Right renal pelvis (tissue), 4 donors: ENCODE measurements at places on chromosomes 2 and 18. TPM values are rescaled to one million over a fixed set of nuclear protein-coding genes. Genes with fewer than 3 reads are reported as not detected.
A peak's percentile ranks its signal among the peaks of the same experiment; 100 is the strongest.

- no peak for DNase-seq
These were observed 189.1 kb downstream of the TCF4 start for GRCh38 chr18:55398858-55399257.

DNA sequence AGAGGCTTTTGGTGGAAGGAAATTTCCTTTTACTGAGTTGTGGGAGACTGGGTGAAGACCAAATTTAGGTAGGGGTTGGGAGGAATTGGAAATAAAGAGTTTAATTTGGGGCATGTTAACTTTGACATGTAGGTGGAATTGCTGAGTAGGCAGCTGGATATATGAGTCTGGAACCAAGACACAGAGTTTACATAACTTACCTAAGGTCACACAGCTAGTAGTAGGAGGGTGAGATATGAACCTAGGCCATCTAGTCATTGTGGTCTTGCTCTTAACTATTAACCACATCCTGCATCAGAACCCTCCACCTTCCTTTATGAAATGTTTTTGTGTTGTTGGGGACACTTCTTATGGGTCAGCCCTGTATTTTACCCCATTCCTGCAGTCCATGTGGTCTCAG, 113.1 kb downstream of the ICOS start:
- no peak for DNase-seq

DNA sequence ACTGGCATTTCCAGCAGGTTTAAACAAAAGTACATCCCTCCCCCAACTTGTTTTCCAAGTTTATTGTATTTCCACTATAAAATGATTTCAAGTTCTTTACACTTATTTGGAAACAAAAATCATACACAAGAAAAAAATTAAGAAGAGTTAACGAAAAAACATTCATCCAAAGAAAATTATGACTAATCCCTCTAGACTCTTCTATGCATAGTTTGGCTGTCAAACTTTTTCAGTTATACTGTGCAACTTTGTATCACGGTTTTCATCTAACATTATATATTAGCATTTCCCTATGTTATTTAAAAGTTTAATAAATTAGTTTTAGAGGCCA, 627 bp downstream of the WDCP start:
- no peak for DNase-seq

GRCh38 chr18:56569416-56569815, 69.0 kb downstream of the TXNL1 start:
- no peak for DNase-seq

DNA sequence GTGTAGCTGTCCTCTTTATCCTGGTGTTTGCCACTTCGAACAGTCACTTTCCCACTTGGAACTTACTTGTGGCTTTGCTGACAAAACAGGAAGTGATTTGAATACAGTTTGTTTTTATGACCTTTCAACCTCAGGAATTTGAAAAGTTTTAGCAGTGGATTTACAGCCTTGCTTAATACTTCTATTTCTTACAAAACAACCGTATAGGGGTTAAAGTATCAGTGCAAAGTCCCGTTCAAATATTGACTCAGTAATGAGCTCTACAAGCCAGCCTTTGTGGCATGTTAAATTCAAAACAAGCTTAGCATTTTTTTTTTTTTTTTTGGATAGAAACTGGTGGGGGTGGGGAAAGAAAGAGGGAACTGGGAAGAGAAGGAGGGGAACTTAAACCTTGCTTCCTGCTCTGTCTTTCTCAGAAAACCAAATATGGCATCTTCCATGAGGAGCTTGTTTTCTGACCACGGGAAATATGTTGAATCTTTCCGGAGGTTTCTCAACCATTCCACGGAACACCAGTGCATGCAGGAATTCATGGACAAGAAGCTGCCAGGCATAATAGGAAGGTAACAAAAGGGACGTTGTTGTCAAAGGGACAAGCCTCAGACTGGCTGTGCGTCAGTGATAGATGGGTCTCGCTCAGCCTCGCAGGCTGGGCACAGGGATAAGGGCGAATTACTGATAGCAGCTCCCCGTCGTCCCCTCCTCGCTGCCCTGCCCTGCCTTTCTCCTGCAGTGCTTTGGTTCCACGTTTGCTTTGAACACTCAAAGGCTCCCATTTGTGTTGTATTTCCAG, at the start of gene HNMT:
Gene HNMT, plus strand, starts transcription at position 408 of the 793 bp plus-strand sequence. Its CDS starts 19 bp downstream, at position 427.
- DNase-seq = peak; percentile 66

DNA sequence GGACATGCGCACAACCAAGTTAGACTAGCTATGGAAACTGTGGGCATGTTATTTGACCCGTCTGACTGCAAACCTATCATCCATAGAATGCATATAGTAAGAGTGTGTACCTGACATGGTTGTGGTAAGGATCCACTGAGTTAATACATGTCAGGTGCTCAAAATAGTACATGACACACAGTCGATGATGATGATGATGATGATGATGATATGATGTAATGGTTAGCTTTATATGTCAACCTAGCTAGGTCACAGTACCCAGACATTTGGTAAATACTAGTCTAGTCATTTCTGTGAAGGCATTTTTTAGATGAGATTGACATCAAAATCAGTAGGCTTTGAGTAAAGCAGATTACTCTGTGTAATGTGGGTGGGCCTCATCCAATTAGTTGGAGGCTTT, 204.1 kb downstream of the AFF3 start:
- no peak for DNase-seq

Gene ARHGAP15
- 6.4 TPM for polyA plus RNA-seq

Gene SETBP1
- polyA plus RNA-seq = 30.6 TPM

- DNase-seq = no peak
These were observed 10.9 kb downstream of the TMBIM1 start for GRCh38 chr2:218281449-218281848.

Gene TRPM8
- 0.10 TPM for polyA plus RNA-seq

DNA sequence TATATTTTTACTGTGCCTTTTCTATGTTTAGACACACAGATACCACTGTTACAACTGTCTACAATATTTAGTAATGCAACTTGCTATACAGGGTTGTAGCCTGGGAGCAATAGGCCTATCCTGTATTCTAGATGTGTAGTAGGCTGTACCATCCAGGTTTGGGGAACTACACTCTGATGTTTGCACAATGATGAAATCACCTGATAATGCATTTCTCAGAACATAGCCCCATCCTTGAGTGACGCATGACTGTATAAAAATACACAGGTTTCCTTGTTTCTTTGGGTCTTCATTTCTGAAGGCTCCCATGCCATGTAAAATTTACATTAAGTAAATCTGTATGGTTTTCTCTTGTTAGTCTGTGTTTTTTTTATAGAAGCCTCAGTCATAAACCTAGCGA, 270.9 kb upstream of the SKOR2 start:
- DNase-seq = no peak

DNA sequence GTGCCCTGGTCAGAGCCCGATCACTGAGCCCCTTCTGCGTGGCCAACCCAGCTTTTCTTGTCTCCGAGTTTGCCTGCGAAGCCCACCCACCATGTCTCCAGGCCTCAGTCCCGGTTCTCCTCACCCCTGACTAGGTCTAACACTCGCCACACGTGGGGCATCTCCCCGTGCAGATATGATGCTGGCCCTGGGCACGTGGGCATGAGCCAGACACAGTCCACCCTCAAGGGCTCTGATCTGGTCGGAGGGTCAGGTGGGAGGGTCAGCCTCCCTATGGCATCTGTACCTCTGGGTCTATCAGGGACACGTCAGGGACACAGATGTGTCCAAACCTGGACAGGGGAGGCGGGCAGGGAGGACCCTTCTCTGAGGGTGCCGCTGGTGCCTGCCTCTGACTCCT, 95.4 kb downstream of the RHOB start:
- no peak for DNase-seq

Gene SERPINB12
- polyA plus RNA-seq = not detected

- DNase-seq = no peak
These were observed 99.8 kb downstream of the COL6A3 start for GRCh38 chr2:237314198-237314597.

- no peak for DNase-seq
These were observed 277.0 kb upstream of the MAP2 start for GRCh38 chr2:209146682-209147320.

Gene ORC4
- 117 TPM for polyA plus RNA-seq

GRCh38 chr2:16050908-16051489, 110.6 kb downstream of the MYCN start:
- DNase-seq = no peak

DNA sequence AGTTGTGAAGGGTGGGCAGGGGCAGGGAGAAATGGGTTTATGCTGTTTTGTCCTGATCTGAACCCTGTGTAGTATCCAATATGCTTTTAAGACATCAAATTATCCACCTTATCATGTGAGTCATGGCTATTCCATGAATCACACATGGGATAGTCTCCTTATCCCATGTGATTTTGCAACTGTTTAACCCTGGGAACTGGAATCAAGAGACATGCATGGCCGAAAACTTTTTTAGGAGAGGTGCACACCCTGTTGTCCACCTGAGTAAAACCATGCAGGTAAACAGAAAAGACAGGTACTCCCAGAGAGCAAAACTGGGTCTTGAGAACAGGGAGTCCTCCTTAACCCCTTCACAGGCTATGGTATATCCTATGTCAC, 490.6 kb upstream of the HS6ST1 start:
- DNase-seq = no peak
